ENCODE measurements at places on chromosomes 12 and 14.

DNA sequence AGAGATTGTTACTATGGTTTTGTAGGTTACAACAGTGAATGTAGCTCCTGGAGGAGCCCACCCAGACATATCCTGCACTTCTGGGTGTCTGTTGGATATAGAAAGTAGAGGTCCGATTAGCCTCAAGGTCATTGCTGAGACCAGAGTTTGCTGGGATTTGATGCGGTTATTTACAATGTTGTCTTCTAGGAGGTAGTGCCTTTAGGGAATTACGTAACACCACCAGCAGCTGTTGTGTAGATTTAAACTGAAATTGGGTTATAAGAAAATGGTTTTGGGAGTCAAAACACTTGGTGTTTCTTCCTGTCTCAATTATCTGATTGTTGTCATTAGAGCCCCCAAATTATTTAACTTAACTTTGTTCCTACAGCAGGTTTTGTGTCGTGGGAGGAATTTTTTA, 225.3 kb upstream of the PELI2 start:
- no peak overlapping the region for H3K27ac ChIP-seq
- no peaks in the 10 kb centered on the region for H3K27me3 ChIP-seq
- DNase-seq, result no peak
- H3K36me3 ChIP-seq, result no peaks in the 10 kb centered on the region
- no peak overlapping the region for H3K4me3 ChIP-seq

DNA sequence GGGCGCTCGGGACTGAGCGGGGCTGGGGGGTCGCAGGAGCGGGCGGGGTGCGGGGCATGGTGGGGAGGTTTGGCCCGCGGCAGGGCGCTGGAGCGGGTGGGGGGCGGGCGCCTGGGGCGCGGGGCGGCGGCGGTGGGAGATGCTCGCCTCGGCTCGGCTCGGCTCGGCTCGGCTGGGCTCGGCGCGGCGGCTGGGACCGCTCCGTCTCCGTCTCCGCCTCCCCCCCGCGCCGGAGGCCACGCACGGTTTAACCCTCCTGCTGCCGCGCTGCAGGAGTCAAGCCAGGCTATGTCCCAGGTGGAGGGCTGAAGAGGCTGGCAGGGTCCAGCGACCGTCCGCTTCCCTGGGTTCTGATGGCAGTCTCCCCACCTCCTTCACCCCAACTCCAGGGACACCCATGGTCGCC, at the start of gene PIANP:
Gene PIANP (minus strand): TSS at position 170 of the 406 bp plus-strand sequence. CDS start 2,754 bp downstream, outside the sequence.
- peaks cover 40% of the 10 kb centered on the region for H3K27me3 ChIP-seq
- DNase-seq, result peak; percentile 81
- no peak within 1 kb of the TSS for H3K27ac ChIP-seq
- peaks cover 5% of the 10 kb centered on the region for H3K4me1 ChIP-seq
- no peaks in the 10 kb centered on the region for H3K36me3 ChIP-seq

DNA sequence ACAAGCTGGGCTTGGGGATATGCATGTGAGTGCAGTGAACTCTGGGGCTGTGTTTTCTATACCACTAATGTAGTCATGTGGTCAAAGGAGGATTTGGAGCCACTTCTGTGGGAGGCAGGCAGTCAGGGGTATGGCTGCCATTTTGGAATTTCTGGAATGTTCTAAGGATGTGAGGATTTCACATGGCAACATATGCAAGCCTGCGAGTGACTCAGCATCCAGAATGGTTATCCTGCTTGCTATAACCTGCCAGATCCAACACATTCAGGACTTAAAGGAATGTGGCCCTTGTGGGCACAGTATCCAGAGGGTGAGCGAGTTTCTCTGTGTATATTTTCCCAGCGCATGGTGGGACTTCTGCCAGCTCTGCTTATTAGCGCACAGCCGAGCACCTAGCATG, 249.2 kb upstream of the PWP1 start:
- H3K36me3 ChIP-seq, result no peaks in the 10 kb centered on the region
- peak; percentile 49 for DNase-seq
- no peaks in the 10 kb centered on the region for H3K4me1 ChIP-seq
- H3K4me3 ChIP-seq, result no peak overlapping the region
- no peak overlapping the region for H3K27ac ChIP-seq

DNA sequence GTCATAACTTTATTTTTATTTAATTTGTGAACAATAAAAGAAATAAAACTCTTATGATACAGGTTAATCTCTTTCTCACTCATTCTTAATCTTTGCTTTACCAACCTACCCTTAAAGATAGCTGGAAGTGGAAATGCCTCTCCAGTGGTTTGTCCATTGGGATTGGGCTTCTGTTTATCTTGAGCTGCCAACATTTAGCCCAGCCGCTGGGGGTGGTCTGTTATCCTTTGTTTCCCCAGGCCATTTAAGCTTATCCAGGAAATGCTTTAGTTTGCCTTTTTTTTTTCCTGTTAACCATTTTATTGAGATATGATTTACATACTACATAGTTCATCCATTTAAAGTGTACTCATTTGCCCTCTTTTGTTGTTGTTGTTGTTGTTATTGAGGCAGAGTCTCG, 8.2 kb downstream of the TDG start:
- H3K4me3 ChIP-seq, result no peak overlapping the region
- H3K36me3 ChIP-seq, result peaks cover 4% of the 10 kb centered on the region
- H3K4me1 ChIP-seq, result peaks cover 13% of the 10 kb centered on the region
- DNase-seq, result no peak
- H3K27ac ChIP-seq, result no peak overlapping the region
- no peaks in the 10 kb centered on the region for H3K27me3 ChIP-seq

- H3K4me3 ChIP-seq, result no peak overlapping the region
- H3K4me1 ChIP-seq, result no peaks in the 10 kb centered on the region
- no peak for DNase-seq
These were observed 55.1 kb upstream of the E2F7 start for GRCh38 chr12:77120156-77121085.

DNA sequence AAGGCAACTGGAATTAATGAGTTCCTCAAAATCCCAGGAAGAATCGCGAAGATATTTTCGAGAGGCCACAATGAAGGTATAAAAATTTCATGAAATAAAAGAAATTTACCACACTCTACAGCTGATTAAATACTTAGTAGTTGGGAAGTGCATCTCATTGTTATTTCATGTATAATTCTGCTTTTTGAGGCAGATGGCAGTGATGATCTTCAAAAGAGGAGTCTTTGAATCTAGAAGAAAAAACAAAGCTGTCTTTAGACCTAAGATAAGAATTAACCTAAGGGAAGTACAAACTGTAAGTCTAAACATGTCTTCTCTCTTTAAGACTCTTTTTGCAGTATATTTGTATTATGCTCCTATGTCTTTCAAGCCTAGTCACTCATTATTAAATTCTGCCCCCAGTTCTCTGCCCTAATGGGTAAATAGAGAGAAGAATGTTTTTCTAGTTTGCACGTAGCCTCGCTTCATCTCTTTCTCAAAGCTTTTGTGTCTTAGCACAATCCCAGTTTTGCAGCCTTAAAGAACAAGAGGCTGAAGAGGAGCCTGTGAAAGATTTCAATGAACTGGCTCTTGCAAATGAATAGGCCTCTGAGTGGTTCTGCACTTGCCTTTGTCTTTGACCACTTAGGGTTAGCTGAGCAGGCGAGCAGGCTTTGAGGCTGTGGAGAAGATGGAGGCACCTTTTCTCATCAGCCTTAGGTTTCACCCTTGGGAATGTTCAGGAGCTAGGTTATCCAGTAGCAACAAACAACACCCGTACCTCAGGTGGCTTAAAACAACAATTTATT, 32.7 kb downstream of the CFAP54 start:
- no peaks in the 10 kb centered on the region for H3K4me1 ChIP-seq
- H3K4me3 ChIP-seq, result no peak overlapping the region
- no peak overlapping the region for H3K27ac ChIP-seq
- H3K36me3 ChIP-seq, result no peaks in the 10 kb centered on the region
- no peak for DNase-seq

- H3K27ac ChIP-seq, result no peak overlapping the region
- H3K4me3 ChIP-seq, result no peak overlapping the region
- peaks cover 27% of the 10 kb centered on the region for H3K27me3 ChIP-seq
- H3K36me3 ChIP-seq, result no peaks in the 10 kb centered on the region
- H3K4me1 ChIP-seq, result no peaks in the 10 kb centered on the region
- peak; percentile 72 for DNase-seq
These were observed 350.8 kb upstream of the STXBP6 start for GRCh38 chr14:25400607-25401206.

DNA sequence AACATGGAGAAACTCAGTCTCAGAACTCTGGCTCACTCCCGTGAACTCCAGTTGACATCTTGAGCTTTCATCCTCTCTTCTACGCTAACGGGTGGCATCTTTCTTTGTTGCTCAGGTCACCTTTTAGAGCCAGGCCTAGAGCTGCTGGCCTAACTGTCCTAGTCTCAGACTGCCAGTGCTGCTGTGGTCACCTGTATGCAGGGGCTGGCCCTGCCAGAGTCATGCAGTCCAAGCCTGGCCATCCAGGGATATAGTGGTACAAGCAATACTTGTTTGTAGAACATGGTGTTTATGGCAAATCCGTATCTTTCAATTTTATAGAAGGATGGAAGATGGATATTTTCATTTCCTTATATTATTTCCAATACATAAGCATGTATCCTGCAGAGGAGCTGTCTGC, 117.2 kb downstream of the PELI2 start:
- no peak for DNase-seq
- H3K27ac ChIP-seq, result no peak overlapping the region
- no peak overlapping the region for H3K4me3 ChIP-seq
- no peaks in the 10 kb centered on the region for H3K27me3 ChIP-seq
- H3K36me3 ChIP-seq, result no peaks in the 10 kb centered on the region
- no peaks in the 10 kb centered on the region for H3K4me1 ChIP-seq

DNA sequence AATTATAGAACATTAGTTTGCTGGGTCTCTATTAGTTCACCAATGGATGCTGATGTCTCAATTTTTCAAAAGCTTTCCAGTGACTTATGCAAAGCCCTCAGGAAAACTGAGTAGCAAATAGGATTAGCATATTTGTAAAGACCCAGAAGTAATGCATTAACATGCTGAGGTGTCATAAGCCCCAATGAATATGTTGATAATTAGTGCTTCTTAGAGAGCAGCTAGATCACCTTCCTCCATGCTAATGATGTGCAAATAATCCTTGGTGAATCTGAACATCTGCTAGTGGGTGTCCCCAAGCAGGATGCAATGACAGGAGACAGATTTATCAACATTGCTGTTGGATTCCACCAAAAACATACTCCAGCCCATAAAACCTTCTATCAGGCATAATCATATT, 19.0 kb downstream of the IFNG start:
- no peaks in the 10 kb centered on the region for H3K27me3 ChIP-seq
- H3K27ac ChIP-seq, result no peak overlapping the region
- H3K4me3 ChIP-seq, result no peak overlapping the region

DNA sequence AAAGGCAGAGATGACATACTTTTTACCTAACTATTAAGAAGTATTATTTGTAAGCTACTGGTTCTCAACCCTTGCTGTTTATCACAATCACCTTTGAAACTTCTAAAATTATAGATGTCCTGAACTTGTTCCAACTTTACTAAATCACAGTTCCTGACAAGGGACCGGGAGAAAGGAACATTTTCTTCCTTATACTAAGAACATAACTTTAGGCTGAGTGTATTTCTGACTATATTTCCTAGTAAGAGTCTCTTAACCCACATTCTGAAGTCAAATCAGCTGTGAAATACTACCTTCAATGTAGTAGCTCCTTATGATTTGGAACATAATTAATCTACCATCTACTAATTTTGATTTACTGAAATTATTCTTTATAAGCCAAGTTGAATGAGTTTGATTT, 80.2 kb downstream of the BAZ1A start:
- peaks cover 22% of the 10 kb centered on the region for H3K36me3 ChIP-seq
- H3K27me3 ChIP-seq, result no peaks in the 10 kb centered on the region
- DNase-seq, result no peak

- peaks cover 7% of the 10 kb centered on the region for H3K27me3 ChIP-seq
- H3K4me3 ChIP-seq, result no peak overlapping the region
- DNase-seq, result no peak
- no peaks in the 10 kb centered on the region for H3K4me1 ChIP-seq
- no peak overlapping the region for H3K27ac ChIP-seq
These were observed 154.5 kb downstream of the EGLN3 start for GRCh38 chr14:33796356-33796755.
